NT2/D1 (cell line): ENCODE measurements at places on chromosomes 6 and 20.

GRCh38 chr6:150865406-150866146, at the start of gene MTHFD1L:
MTHFD1L (plus strand) TSS chr6:150865702; CDS start chr6:150865823, 121 bp downstream.
- DNase-seq: peak; percentile 52

- no peak for DNase-seq
These were observed 97.3 kb downstream of the INSM1 start for GRCh38 chr20:20465252-20465651.

- no peak for DNase-seq
These were observed 161.7 kb downstream of the SYCP2 start for GRCh38 chr20:59771506-59772372.

GRCh38 chr20:57665589-57665971, 44.2 kb downstream of the PMEPA1 start:
- DNase-seq: no peak

GRCh38 chr20:49916146-49917002, 1.0 kb upstream of the SPATA2 start:
- DNase-seq: no peak

GRCh38 chr6:120320481-120321162, 971.1 kb upstream of the MAN1A1 start:
- no peak for DNase-seq

DNA sequence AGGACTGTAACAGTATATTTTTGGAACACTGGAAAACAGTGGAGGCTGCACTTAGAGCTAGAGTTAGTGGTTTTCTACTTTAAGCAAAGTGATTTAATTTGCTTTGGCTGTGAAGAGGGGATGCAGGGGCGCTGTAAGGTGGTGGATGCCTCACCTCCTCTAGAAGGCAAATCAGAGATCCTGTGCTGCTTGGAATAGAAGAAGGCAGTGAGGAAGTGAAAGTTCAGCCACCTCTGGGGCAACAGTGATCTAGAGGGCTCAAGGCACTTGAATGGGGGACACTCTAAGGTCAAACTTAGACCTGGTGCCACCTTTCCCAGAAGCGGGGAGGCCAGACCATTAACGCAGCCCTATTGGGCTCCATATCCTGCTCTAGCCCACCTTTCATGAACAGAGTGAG, 19.0 kb upstream of the SNRPB2 start:
- DNase-seq: no peak

- DNase-seq: no peak
These were observed 109.2 kb upstream of the CDYL start for GRCh38 chr6:4666886-4667513.
